ENCODE measurements at places on chromosomes 11 and 22.

- no peak for DNase-seq
Measured at GRCh38 chr22:24067587-24068376, 56.7 kb downstream of the CABIN1 start.

- DNase-seq, result no peak
Measured at GRCh38 chr11:117438371-117439000, 110.8 kb downstream of the CEP164 start.

GRCh38 chr11:17117262-17117661 is 39.8 kb upstream of the RPS13 start:
- no peak for DNase-seq

DNA sequence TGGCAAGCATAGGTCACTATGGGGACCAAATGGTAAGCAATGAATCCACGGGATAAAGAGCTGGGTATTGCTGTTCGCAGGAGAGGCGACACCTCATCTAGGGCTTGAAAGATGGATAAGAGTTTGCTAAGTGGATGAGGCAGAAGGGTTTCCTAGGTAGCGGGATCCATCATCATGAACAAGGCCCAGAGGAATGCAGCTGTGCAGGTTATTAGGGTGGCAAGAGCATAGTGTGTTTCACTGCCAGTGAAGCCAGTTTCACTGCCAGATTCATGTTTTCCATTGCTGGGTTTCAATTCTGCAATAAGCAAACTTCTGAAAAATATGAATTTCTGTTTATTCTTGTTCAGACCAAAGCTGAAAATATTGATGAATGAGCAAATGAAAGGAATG is 27.2 kb downstream of the WEE1 start:
- DNase-seq, result no peak

- DNase-seq, result no peak
Measured at GRCh38 chr22:39123751-39124581, 26.9 kb downstream of the APOBEC3H start.

DNA sequence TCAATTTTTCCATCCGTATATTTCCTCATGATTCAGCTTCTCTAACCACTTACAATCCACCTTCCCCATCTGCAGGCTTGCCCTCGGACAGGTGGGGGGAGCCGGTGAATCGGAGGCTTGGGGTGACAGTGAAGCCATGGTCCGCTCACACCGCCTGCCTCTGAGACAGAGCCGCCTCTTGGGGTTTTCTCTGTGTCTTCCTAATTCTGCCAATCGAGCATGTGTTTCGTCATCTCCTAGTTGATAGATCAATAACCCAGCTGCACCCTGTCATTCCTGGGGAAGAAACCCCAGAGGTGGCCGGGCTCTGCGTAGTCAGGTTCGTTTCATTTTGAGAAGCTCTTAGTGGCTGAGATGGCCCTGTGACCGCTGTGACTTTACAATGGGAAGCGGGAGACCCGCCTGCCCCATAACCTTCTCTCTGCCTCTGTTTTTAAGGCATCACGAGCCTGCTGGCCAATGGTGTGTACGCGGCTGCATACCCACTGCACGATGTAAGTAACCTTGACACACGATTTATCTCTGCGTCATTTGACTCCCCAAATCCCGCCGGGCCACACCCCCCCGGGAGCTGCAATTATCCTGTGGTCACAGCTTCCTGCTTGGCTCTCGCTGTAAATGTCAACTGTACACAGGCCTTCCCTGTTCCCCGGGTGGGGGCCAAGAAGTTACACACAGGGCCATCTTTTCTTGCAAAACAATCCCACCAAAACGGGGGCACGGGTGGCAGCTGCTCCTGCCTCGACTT is 33.3 kb downstream of the ANO1 start:
- DNase-seq, result no peak

DNA sequence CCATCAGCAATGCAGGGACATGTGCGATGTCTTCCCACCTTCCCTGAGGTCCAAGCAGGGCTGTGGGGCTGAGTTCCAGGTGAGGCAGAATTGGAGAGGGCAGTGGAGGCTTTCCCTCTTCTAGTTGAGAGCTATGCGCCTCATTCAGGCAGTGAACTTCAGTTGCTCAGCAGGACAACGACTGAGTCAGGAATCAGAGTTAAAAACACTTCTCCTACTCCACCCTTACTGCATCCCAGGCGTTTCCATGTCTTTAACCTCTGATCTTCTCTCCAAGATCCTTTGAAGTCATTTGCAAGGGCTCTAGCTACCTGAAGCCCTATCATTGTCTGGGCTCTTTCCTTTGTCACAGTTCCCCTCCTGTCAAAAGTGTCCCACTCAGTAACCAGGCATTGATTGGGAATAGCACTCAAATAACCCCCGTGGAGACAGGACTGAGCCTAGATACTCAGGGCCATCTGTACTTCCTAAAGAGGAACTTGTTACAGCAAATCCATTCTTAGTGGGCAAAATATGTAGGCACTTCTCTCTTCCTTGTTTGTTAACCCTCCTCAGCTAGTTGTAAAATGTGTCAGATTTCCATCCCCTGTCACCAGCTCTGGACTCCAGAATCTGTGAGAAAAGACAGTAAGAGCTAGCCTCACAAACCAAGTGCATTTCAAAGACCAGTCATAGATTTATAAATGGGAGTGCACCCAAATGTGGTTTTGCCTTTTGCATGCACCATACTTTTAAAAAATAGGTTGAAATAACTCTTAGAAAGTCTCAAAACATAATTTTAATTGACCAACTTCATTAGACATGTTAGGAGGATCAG is 72.5 kb upstream of the MYO18B start:
- no peak for DNase-seq

- DNase-seq, result no peak
Measured at GRCh38 chr11:102530558-102530957, at the start of gene MMP7. MMP7 (minus strand) TSS chr11:102530747; CDS start chr11:102530700, 47 bp downstream.

DNA sequence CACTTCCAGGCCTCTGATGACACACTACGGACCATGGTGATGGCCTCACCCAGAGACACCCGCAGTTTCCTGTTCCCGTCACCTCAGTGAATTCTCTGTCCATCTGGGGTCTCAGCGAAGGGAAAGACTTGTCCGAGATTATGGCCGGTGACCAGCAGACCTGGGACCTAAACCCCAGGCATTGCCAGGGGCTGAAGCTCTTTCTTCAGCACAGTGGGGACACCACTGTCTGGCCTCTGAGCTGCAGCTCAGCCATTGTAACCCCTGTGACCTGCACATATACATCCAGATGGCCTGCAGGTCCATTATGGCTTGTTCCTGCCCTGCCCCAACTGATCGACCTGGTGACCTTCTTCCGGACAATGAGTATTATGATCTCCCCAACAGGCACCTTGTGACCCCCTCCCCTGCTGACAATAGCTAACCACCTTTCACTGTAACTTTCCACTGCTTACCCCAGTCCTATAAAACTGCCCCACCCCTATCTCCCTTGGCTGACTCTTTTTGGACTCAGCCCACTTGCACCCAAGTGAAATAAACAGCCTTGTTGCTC is 22.3 kb downstream of the CBX7 start:
- no peak for DNase-seq

DNA sequence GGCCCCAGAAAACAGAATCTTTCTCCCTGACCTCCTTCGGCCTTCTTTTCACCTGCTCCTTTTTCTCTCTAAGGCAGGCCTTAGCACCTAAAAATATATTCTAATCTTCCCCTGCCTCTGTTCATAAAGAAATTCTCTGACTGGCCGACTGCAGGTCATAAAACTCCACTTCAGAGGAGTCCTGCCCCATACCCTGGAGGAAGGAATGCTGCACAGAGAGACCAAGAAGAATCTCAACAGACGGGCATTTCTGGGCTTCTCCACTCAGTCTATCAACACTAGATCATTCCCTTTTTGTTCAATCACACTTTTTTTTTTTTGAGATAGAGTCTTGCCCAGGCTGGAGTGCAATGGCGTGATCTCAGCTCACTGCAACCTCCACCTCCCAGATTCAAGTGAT is 19.7 kb upstream of the PGA3 start:
- DNase-seq, result no peak

DNA sequence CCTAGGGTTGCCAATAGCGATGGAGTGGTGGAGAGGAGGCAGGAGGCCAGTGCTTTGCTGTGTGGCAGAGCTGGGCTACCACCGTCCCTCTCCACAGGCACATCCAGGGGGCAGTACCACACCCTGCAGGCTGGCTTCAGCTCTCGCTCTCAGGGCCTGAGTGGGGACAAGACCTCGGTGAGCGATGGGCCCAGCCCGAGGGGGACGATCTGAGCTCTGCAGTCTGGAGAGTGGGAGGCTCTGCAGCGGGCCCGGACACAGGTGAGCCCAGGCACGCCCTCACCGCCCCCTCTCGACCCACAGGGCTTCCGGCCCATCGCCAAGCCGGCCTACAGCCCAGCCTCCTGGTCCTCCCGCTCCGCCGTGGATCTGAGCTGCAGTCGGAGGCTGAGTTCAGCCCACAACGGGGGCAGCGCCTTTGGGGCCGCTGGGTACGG is 2.5 kb downstream of the PKP3 start:
- DNase-seq, result no peak

DNA sequence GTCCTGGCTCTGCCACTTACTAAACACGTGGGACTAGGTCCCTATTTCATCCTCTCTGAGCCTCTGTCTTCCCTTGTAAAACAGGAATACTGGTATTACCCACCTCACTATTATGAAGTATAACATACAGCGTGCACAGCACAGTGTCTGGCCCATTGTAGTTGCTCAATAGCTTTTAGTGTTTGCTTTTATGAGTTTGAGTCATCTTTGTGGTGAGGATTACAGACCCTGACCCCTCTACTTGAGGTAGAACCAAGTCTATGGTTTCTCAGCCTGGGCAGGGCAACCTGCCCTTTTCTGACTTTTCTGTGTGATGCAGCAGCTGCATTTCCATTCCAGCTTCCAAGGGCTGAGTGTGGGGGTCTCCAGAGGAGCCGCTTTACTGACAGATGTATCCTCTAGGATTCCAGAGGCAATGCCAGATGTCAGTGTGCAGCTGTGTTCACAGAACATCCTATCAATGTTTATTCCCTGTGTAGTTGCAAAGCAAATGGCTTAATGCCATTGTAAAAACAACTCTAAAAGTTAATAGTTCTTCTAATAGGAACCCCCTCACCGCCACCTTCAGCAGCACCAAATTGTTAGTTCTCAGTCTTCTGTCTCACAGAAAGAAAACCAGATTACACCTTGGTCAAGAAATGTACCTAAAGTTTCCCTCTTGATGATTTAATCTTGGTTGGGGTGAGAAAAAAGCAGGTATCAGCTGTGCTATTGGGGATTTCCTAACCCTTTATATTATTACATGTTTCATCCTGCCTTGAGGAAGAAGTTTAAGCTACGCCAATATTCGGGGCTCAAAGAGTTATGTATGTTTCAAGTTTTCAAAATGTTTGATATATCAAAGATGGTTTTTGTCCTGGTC is 16.8 kb downstream of the PRR5L start:
- no peak for DNase-seq

DNA sequence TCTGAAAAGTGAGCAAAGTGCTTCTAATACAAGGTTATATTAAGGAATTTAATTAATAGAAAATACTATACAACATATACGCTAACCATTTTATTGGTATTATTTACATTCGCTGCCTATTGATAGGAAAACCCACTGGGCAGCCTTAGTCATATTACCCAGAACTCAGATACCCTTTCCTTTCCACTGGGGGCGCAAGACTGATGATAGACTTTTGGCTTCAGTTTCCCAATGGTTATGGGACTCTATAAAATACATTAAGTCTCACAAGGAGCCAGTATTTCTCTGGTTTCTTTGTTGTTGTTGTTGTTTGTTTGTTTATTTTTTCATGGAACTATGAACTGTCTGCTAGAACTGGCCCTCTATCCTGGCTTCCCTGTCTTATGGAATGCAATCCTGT is 471.1 kb upstream of the KIRREL3 start:
- DNase-seq, result no peak

DNA sequence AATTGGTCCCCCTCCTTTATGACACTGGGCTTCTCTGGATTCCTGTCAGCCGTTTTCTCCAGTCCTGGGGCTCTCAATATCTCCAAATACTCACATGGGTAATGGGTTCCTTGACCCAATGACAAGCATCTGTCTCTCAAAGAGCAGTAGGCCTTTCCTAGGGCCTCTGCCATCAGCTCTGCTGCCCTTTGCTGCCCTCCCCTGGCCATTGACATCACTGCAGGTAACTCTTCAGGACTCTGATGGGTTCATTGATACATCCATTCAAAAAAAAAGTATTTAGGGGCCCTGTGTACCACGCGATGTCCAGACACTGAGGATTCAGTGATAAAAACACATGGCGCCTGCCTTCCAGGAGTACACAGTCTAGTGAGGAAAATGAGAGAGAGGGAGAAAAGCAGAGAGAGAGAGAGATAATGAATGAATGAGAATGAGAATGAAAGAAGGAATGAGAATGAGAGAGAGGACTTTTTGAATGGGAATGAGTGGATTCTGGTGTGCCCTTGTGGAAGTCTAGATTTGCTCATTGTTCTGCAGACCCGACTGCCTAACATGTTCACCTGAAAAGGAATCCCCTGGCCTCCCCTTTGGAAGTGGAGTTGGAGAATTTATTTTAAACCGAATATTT is 42.6 kb upstream of the OLFML1 start:
- peak; percentile 64 for DNase-seq

GRCh38 chr22:37499027-37499707 is 13.0 kb upstream of the MFNG start:
- DNase-seq, result no peak

GRCh38 chr11:95367726-95368125 is 136.7 kb upstream of the SESN3 start:
- DNase-seq, result no peak

DNA sequence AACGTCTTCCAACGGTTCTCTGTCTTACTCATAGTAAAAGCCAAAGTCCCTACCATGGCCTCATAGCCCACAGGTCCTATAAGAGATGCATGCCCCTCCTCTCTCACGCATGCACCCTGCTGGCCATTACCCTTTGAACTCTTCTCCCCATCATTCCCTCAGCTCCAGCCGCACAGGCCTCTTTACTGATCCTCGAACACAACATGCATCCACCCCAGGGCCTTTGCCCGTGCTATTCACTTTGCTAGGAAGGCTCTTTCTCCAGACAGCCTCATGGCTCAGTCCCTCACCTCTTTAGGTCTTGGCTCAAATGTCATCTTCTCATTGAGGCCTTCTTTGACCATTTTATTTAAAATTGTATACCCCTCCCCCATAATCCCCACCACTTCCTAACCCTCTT is 7.5 kb downstream of the AP1B1 start:
- DNase-seq, result no peak

DNA sequence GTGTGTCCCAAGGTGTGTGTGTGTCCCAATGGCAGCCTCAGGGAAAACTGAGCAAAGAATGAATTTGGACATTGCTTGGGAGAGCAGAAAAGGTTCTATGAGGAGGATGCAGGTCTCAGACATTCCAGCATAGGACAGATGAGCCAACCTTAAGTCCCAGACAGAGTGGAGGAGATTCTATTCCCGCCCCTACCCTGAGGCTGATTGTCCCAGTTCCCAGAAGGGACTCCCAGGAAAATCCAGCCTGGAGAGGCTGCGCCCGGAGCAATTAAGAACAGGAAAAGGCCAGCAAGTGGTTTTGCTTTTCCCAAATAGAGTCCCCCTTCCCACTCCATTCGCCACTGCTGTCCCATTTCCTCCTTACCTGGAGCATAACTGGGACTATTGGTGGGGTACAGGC is 54.1 kb downstream of the RELT start:
- DNase-seq, result no peak

DNA sequence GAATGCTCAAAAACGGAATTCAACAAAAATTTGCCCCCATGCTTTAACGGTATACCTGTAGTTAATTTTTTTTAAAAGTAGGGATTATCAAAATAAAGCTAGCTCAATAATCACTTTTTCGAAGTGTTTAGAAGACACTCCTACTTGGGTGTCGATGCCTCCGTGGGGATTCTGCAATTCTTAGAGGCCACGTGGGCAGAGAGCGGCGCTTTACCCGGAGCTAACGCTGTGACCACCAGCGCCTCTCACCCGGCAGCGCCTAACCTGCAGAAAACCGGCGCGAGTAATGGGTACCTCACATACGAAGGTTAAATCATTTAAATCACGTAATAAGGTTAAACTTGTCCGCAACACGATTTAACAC is 583 bp downstream of the TAF1D start:
- DNase-seq, result peak; percentile 48

Data from CD4-positive, alpha-beta T cell treated with Interleukin-15 for 4 hours (primary cell).